Memory B cell (primary cell): ENCODE measurements at places on chromosomes 4 and X.

DNA sequence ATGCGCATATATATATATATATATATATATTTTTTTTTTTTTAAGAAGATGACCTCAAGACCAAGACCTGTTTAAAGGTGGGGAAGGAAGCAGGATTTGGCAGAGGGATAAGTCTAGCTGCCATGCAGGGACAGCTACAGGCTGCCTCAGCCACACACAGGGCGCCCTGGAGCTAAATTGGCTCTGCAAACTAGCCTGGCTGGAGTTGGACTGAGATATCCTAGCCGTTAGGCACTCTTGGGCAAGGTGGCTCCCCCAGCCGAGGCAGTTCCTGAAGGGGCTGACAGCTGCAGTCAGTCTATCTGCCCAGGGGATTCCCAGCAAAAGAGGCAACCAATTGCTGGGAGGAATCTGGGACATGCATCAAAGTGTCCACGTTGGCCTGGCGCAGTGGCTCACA lies 21.9 kb downstream of the TRIML1 start:
- no peak for DNase-seq
- no peaks in the 10 kb centered on the region for H3K27me3 ChIP-seq
- H3K4me1 ChIP-seq: no peaks in the 10 kb centered on the region
- H3K36me3 ChIP-seq: no peaks in the 10 kb centered on the region

- H3K4me3 ChIP-seq: no peak overlapping the region
- H3K36me3 ChIP-seq: no peaks in the 10 kb centered on the region
- H3K27me3 ChIP-seq: no peaks in the 10 kb centered on the region
- no peak overlapping the region for H3K27ac ChIP-seq
- H3K4me1 ChIP-seq: no peaks in the 10 kb centered on the region
- no peak for DNase-seq
These were observed 104.7 kb upstream of the KLHL13 start for GRCh38 chrX:118221270-118221669.

GRCh38 chr4:159010100-159010499 lies 92.8 kb upstream of the RAPGEF2 start:
- no peak for DNase-seq
- H3K4me3 ChIP-seq: no peak overlapping the region
- no peaks in the 10 kb centered on the region for H3K4me1 ChIP-seq
- no peak overlapping the region for H3K27ac ChIP-seq

DNA sequence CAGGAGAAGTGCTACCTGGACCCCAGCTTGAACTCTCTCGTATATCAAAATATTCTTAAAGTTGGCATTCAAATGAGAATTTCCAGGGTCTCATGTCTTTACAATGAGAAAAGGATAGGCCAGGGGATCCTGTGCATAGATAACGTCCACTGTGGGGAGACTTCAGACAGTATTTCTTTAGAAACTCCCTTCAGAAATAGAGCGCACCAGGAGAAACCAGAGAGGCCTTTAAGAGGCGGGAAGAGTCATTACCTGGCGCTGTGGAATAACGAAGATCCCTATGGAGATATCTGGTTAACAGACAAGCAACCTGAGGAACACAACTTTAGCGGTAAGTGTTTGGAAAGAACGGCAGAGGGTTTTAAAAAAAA lies 600 bp downstream of the RADX start:
- H3K4me3 ChIP-seq: peak overlapping the region; percentile 91
- peaks cover 10% of the 10 kb centered on the region for H3K4me1 ChIP-seq
- DNase-seq: no peak
- H3K27ac ChIP-seq: peak overlapping the region; percentile 90
- H3K36me3 ChIP-seq: no peaks in the 10 kb centered on the region

GRCh38 chr4:152965611-152966010 lies 29.5 kb downstream of the FHDC1 start:
- H3K27me3 ChIP-seq: no peaks in the 10 kb centered on the region
- H3K27ac ChIP-seq: no peak overlapping the region
- no peaks in the 10 kb centered on the region for H3K4me1 ChIP-seq
- H3K4me3 ChIP-seq: no peak overlapping the region
